Bronchial smooth muscle cell (primary cell): ENCODE measurements at places on chromosomes 16 and 17. TPM values are rescaled to one million over a fixed set of nuclear protein-coding genes. Genes with fewer than 3 reads are reported as not detected.

PRSS8 gene
- 0.09 TPM in 1 of 2 replicates, not detected in the other for total RNA-seq

STH gene
- total RNA-seq = not detected in 2 replicates

C16orf92 gene
- not detected in 2 replicates for total RNA-seq

GRB2 gene
- total RNA-seq = 41.0 and 50.4 TPM in 2 replicates

ATP2C2 gene
- 0.69 TPM in 1 of 2 replicates, not detected in the other for total RNA-seq

NT5M gene
- 1.1 and 1.4 TPM in 2 replicates for total RNA-seq

ARHGAP44 gene
- total RNA-seq = 0.95 and 1.0 TPM in 2 replicates

LDHD gene
- 0.43 and 2.5 TPM in 2 replicates for total RNA-seq

SLC5A10 gene
- total RNA-seq = not detected in 2 replicates

SMARCD2 gene
- total RNA-seq = 73.2 and 101 TPM in 2 replicates

FA2H gene
- not detected in 2 replicates for total RNA-seq

FBXW10B gene
- 0.09 and 0.32 TPM in 2 replicates for total RNA-seq

OTOP3 gene
- total RNA-seq = not detected in 2 replicates

TBC1D3 gene
- total RNA-seq = not detected in 2 replicates

MYH2 gene
- total RNA-seq = not detected in 2 replicates

CSH1 gene
- not detected in 2 replicates for total RNA-seq

ABI3 gene
- total RNA-seq = not detected in 2 replicates

PIPOX gene
- 2.2 and 3.0 TPM in 2 replicates for total RNA-seq

MT4 gene
- total RNA-seq = not detected in 2 replicates

EME1 gene
- 0.52 and 0.79 TPM in 2 replicates for total RNA-seq

SLX1B gene
- 2.0 and 5.4 TPM in 2 replicates for total RNA-seq

CCL18 gene
- total RNA-seq = not detected in 2 replicates

TVP23A gene
- total RNA-seq = not detected in 2 replicates

CD79B gene
- 0.09 and 0.16 TPM in 2 replicates for total RNA-seq

TNP2 gene
- not detected in 2 replicates for total RNA-seq

METTL26 gene
- 66.9 and 80.2 TPM in 2 replicates for total RNA-seq

CIITA gene
- 0.26 and 0.32 TPM in 2 replicates for total RNA-seq

ARSG gene
- 1.2 and 1.9 TPM in 2 replicates for total RNA-seq

MEOX1 gene
- total RNA-seq = 0.16 TPM in 1 of 2 replicates, not detected in the other

KRTAP2-3 gene
- total RNA-seq = not detected in 2 replicates

KREMEN2 gene
- total RNA-seq = under 0.01 TPM in 1 of 2 replicates, not detected in the other

GNG13 gene
- not detected in 2 replicates for total RNA-seq

CCL17 gene
- total RNA-seq = not detected in 2 replicates

ITGAL gene
- not detected in 2 replicates for total RNA-seq

CNGB1 gene
- total RNA-seq = not detected in 2 replicates

TNFSF13 gene
- total RNA-seq = 0.34 and 1.7 TPM in 2 replicates

TPSD1 gene
- not detected in 2 replicates for total RNA-seq

SEPTIN12 gene
- not detected in 2 replicates for total RNA-seq
